Common myeloid progenitor, CD34-positive (primary cell): ENCODE measurements at places on chromosomes 1 and 21.

GRCh38 chr1:15088281-15088971, 65.1 kb upstream of the TMEM51 start:
- no peak for DNase-seq

- DNase-seq, result no peak
These were observed 126.6 kb downstream of the PRDM2 start for GRCh38 chr1:13826591-13826990.

DNA sequence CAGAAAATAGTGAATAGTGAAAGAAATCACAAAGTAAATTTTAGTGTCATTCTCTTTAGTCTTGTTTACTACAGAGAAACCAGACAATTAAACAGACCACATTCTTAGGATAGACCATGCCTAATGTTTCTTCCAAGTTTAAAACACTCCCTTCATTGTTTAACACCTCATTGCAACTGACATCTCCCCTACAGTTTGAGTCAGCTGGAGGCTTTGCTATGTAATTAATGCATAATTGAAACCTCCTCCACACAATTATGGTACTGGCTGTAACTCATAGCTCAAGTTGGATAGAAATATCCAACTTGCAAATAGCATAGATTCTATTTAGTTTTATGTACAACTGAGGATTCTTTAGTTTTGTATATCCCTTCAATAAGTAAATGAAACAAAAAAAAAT, 35.2 kb upstream of the B3GALT2 start:
- DNase-seq, result no peak

- no peak for DNase-seq
These were observed 2.8 kb downstream of the SKI start for GRCh38 chr1:2230781-2231531.

DNA sequence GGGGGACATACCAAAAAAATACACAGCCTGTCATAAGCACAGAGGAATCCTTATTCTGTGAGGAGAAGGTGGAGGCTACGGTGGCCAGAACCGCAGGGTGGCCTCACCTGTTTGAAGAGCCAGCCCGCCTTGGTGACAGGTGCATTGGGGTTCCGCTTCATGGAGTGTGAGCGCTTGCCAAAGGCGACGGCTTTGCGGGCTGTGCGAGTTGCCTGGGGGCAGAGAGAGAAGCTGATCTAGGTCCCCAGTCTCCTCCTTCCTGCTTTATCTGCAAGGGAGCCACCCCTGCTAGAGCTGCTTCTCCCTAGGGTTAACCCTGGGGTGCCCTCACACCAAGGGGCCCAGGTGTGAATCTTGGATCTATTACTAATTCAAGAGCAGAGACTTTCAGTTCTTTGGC, 54.3 kb upstream of the GOLT1A start:
- no peak for DNase-seq

DNA sequence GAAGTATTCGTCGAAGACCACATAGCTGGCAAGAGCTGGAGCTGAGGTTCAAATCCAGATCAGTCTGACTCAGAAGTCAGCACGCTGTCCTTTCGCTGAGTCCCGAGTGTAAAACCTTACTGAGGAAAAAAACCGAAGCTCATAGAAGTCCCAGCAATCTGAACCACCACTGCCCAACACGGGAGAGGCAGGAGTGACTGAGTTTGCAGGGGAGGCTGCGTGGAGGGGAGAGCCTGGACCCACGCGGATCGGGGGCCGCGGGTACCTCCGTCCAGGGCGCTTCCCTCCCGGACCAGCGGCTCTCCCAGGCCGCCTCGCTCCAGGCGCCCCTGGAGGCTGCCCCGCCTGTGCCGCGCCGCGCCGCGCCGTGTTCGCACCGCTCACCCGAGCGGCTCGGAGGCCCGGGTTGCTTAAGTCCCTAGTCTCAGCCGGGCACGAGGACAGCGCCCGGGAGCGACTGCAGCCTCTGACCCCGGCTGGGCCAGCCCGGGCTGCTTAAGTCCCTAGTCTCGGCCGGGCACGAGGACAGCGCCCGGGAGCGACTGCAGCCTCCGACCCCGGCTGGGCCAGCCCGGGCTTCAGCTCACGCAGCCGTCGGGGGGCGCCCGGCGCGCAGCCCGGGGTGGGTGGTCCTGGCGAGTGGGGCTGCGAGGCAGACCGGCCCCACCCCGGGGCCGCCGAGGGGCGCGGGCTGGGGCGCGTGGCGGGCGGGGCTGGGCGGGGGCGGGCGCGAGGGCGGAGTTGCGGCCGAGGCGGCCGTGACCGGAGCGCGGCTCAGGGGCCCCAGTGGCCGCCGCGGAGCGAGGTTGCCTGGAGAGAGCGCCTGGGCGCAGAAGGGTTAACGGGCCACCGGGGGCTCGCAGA, at the start of gene ADAMTSL4:
ADAMTSL4 (plus strand) TSS at position 777 of the 864 bp plus-strand sequence. CDS start 2,881 bp downstream, outside the sequence.
- DNase-seq, result peak; percentile 70

GRCh38 chr1:48931506-48932192, 155.0 kb upstream of the BEND5 start:
- no peak for DNase-seq

DNA sequence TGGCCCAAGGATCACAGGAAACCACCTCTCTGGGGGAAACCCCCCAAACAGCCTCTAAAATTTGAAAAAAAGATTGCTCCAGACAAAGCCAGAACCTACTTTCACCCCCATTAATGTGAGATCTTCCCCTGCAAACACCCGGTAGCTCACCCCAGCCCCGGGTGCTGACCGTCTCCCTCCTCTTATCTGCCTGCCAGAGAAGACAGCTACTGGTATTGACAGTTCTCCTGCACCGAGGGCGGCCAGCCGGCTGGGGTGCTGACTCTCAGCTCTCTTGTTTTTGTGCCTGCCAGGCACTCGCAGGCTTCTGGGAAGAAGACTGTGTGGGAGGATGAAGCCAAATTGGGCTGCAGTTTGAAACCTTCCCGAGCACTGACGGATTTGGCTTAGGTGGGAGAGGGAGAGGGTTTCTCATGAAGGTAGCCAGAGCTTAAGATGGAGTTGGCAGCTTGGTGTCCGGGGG, 48.2 kb downstream of the RASSF5 start:
- DNase-seq, result no peak

GRCh38 chr1:28175955-28176485, 470 bp downstream of the PTAFR start:
- DNase-seq, result no peak

DNA sequence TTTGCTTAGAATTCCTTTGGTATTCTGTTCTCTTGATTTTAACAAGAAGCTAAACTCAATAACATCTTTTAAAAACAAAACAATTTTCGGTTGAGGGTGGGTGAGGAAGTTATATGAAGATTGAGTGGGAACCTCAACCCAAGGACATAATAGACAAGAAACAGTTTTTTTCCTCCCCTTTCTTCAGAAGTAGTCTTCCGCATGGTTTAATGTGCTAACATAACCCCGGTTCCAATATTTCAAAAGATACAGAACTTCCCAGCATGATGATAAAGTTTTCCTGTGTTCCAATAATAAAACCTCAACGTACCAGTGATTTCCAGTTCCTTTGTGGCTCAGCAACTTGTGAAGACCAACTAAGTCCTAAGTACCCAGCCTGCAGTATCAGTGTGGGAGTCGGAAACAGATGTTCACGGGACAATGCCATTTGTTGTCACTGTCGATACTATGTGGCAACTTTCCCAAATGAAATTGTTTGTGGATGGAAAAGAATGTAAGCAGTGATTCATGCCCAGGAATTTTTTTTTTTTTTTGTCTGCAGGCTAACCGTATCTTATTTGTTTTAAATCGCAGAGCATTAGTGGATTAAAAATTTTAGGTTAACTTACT, 48.5 kb downstream of the NR5A2 start:
- no peak for DNase-seq

GRCh38 chr1:242240077-242240476, 241.2 kb upstream of the MAP1LC3C start:
- DNase-seq, result no peak

DNA sequence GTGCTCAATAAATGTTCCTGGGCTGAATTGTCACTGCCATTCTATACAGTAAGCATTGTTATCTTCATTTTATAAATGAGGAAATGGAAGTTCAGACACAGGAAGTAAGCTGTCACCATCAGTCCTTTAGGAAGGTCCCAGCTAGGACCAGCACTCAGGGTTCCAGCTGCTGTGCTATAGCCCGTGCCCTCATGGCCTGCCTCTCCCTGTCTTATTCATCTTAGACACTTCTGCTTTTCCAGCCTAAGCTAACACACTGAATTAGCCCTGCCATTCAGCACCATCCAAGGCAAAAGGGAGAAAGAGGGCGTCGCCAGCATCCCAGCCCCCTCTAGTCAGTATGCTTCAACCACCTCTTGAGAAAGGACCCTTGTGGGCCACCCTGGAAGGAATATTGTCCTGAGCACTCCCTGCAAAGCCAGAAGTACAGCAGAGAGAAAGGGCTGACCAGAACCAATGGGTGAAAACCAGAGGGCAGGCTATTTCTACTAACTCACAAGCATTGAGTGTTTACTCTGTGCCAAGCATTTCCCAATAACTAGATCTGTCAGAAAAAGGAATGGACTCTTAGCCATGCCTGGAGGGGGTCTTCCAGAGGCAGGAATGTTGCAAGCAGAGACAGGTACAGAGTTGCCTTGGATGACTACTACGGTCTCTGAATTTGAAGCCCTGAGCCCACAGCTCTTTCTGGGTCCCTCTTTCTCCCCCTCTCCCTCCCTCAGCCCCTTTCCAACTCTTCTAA, 77.9 kb upstream of the NFIA start:
- peak; percentile 12 for DNase-seq

DNA sequence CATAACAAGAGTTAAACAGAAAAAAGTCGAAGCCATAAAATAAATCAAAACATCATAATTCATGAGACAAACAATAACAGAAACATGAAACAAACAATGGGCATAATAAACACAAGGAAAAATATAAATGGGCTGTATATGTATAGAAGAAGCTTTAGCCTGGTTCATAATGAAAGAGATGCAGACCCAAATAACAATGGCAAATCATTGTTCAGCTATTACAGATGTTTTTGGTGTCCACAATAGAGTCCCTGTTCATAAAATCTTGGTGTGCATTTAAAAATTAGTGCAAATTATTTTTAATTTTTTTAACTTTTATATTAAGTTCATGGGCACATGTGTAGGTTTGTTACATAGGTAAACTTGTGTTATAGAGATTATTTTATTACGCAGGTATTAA, 1185.9 kb upstream of the B3GALT2 start:
- no peak for DNase-seq

GRCh38 chr1:178273707-178274410, 180.0 kb downstream of the RASAL2 start:
- no peak for DNase-seq

DNA sequence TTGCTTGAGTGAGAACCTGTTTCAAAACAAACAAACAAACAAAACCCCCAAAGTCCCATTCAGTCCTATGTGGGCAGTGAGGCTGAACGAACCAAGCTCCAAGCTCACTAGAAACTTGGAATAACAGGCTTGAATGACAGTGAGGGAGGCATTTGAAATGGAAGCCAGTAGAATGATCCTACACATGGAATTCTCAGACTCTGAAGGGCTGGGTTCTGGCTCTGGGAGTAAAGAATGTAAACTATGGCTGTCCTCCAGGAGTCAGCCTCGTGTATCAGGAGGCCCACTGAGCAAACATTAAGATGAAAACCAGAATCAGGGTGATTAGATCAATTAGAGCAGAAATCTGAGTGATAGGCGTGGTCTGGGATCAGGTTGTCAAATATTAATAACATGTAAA, 14.9 kb downstream of the PCP4L1 start:
- DNase-seq, result no peak

DNA sequence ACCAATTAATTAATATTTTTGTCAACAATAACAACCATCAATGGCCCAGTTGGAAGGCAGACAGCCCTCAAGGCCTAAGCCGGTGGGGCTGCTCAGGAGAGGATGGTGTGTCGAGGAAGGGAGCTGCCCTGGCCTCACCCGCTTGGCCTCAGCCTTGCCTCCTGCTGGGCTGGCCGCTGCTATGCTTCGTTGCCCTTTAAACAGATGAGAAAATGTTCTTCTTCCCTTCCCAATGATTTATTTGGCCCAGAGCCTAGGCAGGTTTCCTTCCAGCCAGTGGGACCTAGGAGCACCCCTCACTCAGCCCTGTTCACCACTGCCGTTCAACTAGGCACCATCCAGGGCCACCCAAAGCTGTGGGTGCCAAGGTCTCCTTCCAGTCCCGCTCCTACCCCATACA, 3.1 kb upstream of the ADGRB2 start:
- no peak for DNase-seq
